ENCODE measurements at places on chromosomes 6 and 20.

GRCh38 chr20:1774479-1774878 lies 116.9 kb upstream of the SIRPG start:
- no peak for DNase-seq

- no peak for DNase-seq
Measured at GRCh38 chr6:84166395-84166794, 61.0 kb downstream of the CEP162 start.

DNA sequence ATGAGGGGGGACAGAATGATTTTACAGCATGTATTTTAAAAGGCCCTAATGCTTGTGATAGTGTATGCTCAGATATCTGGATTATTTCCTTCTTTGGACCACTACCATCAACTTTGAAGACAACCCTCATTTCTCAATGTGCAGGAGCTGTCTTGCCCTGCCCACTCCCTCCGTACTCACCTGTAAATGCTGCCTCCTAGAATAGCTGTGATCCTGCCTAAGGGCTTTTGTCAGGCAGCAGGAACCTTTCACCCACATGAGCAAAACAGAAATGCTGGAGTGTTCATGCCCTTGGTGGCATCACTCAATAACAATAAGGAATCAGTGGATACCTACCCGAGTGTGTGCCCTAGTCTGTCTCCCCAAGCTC lies 723.6 kb upstream of the FLRT3 start:
- DNase-seq: no peak

DNA sequence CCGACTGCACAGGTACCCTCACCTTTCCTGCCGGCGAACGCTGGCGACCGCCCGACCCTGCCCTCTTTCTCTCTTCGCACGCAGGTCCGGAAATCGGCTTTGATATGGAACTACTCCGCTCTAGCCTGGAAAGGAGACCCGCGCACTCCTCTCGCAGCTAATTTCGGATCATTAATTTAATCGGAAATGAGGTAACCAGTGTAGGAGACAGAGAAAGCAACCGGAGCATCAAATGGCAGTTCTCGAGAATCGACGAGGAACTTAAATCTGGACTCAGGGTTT lies 949 bp upstream of the ATXN1 start:
- DNase-seq: no peak

DNA sequence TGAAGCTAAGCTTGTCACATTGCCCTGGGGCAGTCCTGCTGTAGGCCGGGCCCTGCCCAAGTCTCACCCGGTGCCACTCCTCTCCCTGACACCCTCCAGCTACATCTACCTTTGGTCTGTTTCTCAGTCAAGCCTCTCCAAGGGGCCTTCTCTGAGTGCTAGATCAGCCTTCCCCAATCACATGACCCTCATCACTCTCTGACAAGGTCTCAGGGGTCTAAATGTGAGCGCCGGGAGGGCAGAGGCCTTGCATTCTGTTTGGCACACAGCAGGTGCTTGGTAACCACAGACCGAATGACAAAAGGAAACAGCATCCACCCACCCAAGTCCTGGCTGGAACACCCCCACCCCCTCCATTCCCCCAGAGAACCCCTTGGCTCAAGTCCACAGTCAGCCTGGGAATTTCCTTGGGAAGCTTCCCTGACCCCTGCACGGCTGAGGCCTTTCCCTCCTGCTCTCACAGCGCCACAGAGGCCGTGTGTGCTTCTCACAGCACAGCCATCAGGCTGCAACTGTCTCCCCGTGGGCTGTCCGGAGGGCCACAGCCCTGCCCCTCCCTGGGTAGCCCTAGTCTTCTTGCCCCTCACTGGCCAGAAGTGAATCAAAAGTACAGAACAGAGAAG lies 32.9 kb downstream of the PKIG start:
- DNase-seq: no peak

DNA sequence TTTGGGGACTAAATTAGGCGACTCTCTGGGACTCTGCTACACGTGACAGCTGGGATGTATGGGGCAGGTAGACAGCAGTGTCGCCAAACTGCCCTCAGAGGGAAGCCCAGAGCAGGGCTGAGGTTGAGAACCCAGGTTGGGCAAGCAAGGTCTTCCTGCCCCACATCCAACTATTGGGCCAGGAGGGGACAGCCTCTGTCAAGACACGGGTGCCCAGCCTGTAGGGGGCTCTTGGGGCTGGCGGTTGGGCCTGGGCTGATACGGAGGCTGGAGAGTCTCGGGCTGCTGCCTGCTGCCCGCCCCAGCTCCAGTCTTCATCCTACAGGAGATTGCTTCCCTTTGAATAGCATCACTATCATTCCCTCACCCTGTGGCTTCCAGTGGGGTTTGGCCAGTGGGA lies 33.3 kb downstream of the CPNE5 start:
- peak; percentile 67 for DNase-seq

GRCh38 chr20:50565871-50566270 lies 55.7 kb downstream of the PTPN1 start:
- DNase-seq: no peak

DNA sequence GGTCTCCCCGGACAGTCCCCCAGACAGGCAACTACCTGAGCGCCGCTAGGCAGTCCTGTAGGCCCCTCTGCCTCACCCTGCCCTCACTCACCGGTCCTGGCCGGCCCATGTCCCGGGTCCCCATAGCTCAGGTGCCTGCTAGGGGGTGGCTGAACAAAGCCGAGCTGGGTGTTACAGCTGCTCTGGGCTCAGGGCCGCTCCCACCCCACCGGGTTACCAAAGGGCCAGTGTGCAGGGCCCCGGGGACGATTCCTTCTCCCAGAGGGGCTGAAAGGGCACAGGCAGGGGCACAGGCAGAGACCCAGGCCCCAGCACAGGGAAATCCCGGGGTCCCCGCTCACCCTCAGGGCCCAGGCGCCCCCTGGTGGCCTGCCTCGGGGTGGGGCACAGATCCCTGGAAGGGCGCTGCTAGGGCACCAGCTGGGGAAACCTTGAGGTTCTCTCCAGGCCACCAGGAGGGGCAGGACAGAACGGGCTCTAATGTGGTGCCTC lies 118.4 kb downstream of the GRM4 start:
- peak; percentile 82 for DNase-seq

GRCh38 chr6:128351255-128351514 lies 169.2 kb downstream of the PTPRK start:
- no peak for DNase-seq

DNA sequence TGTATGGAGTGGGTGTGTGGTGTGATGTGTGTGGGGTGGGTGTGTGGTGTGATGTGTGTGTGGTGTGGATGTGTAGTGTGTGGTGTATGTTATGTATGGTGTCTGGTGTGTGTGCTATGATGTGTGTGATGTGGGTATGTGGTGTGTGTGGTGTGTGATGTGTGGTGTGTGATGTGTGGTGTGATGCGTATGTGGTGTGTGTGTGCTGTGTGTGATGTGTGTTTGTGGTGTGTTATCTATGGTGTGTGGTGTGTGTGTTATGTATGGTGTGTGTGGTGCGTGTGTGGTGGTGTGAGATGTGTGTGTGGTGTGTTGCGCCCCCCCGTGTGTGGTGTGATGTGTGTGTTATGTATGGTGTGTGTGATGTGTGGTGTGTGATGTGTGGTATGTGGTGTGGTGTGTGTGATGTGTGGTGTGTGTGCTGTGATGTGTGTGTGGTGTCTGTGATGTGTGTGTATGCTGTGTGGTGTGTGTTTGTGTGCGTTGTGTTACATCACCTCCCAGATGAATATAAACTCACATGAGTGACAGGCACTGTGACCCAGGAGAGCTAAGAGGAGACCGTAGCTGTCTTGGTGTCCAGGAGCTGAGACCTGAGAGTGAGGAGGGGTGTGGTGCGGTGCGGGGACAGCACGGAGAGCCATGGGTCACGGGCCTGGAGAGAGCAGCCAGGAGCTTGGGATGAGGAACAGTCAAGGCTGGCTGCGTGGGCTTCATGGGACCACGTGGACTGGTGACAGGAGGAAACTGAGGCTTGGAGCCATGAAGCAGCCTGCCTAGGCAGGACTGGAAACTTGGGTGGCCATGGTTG lies 8.8 kb downstream of the DLGAP4 start:
- DNase-seq: peak; percentile 28

DNA sequence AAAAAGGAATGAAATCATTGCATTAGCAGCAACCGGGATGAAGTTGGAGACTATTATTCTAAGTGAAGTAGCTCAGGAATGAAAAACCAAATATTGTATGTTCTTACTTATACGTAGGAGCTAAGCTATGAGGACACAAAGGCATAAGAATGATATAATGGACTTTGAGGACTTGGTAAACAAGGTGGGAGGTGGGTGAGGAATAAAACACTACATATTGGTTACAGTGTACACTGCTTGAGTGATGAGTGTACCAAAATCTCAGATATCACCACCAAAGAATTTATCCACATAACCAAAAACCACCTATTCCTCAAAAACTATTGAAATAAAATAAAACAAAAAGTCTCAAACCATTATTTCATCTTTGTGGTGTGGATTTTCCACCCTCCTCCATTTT lies 593.5 kb downstream of the TENT5A start:
- DNase-seq: no peak

GRCh38 chr6:110687326-110687725 lies 127.9 kb downstream of the CDK19 start:
- DNase-seq: no peak

DNA sequence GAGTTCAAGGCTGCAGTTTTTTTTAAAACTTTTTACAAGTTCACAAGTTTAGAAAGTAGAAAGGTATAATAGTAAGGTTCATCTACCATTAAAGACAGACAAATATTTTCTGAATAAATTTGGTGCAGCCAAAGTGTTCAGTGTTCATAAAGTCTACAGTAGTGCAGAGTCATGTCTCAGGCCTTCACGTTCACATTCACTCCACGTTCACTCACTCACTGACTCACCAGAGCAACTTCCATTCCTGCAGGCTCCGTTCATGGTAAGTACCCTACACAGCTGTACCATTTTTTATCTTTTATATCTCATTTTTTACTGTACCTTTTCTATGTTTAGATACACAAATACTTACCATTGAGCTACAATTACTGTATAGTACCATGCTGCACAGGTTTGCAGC lies 67.6 kb downstream of the B4GALT5 start:
- DNase-seq: no peak

DNA sequence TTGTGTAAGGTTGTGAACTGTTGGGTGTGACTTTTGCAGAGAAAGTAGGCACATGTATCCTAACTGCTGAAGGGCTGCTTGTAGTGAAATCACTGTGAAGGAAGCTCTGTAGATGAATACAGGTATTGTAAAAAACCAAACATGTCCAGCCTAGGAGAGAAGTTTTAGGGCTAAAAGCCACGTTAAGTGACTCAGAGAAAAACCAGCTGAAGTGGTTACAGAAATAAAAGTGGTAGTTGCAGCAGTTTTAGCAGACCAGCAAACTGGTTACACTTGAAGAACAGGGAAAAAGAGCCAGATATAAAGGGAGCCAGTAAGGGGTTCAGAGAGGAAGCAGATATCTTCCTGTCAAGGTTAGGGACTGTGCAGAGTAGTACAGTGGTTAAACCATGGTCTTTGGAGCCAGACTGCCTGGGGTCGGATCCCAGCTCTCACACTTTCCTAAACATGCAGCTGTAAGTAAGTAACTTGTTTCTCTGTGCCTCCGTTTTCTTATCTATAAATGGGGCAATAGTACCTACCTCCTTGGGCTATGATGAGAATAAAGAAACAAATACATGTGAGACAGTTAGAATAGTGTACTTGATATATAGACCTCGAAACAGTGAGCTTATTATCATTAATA lies 33.8 kb upstream of the RNF8 start:
- DNase-seq: no peak

GRCh38 chr6:22550971-22551670 lies 18.2 kb upstream of the HDGFL1 start:
- DNase-seq: no peak

DNA sequence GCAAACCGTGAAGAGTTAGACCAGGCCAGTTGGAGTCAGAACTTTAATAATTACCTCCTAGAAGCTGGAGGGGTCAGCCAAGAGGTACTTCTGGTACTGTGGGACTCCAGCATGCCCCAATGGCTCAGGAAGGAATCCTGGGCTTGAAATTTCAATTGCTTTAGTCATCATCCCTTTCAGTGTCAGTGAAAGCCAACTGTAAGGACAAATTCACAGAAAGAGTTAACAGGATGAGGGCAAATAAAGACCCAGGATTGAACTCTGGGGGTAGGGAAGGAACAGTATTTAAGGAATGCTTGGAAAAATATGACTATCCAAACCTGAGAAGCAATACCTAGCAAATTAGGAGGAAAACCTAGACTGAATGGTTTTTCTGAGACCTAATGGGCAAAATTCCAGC lies 735.1 kb upstream of the MARCKS start:
- peak; percentile 53 for DNase-seq

Measured in H9 (cell line).